ENCODE measurements at places on chromosomes 12 and 14. TPM values are rescaled to one million over a fixed set of nuclear protein-coding genes. Genes with fewer than 3 reads are reported as not detected.

DNA sequence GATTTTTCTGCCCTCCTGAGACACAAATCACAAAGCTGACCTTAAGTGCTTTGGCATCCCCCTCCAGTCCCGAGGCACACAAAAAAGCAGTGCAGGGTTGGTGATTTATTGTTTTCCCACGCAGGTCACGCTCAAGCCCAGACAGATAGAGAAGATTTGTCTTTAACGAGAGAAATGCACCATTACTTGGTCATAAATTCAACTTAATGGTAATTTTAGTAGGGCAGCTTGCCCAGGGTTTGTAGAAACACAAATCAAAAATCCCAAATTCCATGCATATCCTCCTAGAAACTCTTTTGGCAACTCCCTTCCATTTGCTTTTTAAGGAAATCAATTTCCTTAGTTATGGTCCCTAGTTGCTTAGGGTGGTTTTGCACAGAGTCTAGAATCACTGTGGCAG is 132.6 kb downstream of the IGF1 start:
- H3K36me3 ChIP-seq, result no peaks in the 10 kb centered on the region
- no peaks in the 10 kb centered on the region for H3K27me3 ChIP-seq
- DNase-seq, result no peak

GRCh38 chr12:113351089-113351488 is 7.3 kb upstream of the PLBD2 start:
- no peak overlapping the region for H3K27ac ChIP-seq
- no peak for DNase-seq
- H3K27me3 ChIP-seq, result no peaks in the 10 kb centered on the region
- H3K4me1 ChIP-seq, result no peaks in the 10 kb centered on the region

GRCh38 chr12:44465139-44465538 is 411.0 kb downstream of the NELL2 start:
- no peaks in the 10 kb centered on the region for H3K36me3 ChIP-seq
- no peaks in the 10 kb centered on the region for H3K27me3 ChIP-seq
- H3K4me3 ChIP-seq, result no peak overlapping the region
- no peak overlapping the region for H3K27ac ChIP-seq
- H3K4me1 ChIP-seq, result no peaks in the 10 kb centered on the region

GPR132 gene
- 4.1 TPM for total RNA-seq

Measured in heart right ventricle (tissue), 16 donors.